Stimulated activated CD8-positive, alpha-beta memory T cell treated with anti-CD3 and anti-CD28 coated beads, Interleukin-7, amount 100 ng/mL, for 48 hours (primary cell): ENCODE measurements at places on chromosomes 11 and 22.

DNA sequence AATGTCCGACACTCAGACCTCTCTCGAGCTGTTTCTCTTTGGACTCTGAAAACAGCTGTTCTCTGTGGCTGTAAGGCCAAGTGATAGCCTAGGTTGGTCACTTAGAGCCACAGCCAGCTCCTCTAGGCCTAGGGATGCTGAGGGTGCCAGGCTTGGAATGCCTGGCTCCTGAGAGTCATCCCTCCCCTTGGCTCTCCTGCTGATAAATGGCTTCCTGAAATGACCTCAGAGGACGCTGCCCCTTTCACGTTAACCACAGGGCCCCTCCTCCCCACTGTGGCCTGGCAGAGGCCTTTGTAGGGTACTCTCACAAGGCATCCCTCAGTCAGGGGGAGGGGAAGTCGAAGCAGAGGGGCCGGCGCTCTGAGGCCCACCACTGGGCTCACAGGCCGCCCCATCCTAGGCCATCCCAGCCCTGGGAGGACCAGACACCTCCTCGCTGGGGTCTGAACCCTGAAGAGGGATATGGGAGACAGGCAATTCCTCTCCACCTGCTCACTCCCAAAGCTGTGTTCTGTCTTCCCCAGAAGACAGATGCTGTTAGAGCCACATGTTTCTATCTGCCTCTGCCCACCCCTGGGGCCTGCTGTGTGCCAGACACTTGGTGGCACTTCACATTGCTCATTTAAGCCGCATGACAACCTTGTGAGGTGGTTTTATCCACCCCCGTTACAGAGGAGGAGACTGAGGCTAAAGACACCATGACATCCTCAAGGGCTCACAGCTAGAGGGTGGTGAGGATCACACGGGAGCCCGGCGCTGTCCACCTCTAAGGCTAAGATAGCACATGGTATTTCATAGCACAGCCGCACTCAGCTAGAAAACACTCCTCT lies 50.9 kb downstream of the ARFGAP3 start:
- DNase-seq: no peak

DNA sequence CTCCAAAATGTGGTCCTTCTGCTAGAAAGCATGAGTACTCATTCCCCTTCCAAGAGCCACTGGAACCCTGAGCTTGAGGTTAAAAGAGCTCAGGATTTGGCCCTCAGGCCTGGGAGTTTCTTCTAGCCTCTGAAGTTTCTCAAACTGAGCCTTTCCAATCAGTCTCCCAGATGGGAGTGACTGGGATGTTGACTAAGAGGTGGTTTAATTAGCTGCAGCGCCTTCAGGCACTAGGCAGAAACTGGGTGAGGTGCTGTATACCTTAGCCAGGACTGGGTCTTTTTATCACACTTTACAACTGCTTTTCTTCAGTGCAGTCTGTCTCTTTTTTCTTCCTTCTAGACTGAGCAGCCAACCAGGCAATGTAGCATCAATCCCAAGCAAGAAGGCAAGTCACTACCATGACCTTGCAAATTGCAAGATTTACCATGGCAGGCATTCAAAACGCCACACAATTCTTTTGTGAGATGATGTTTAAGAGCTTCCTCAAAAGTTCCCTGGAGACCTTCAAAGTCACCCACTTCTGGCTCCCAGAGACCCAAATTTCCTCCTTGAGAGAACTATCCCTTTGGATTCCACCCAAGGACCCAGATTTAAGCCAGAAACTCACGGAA lies 93.0 kb downstream of the SLC1A2 start:
- DNase-seq: no peak

- DNase-seq: no peak
Measured at GRCh38 chr11:85854212-85854556, 999 bp upstream of the CCDC83 start.

GRCh38 chr11:84316866-84317555 lies 1030.8 kb upstream of the CCDC90B start:
- no peak for DNase-seq

DNA sequence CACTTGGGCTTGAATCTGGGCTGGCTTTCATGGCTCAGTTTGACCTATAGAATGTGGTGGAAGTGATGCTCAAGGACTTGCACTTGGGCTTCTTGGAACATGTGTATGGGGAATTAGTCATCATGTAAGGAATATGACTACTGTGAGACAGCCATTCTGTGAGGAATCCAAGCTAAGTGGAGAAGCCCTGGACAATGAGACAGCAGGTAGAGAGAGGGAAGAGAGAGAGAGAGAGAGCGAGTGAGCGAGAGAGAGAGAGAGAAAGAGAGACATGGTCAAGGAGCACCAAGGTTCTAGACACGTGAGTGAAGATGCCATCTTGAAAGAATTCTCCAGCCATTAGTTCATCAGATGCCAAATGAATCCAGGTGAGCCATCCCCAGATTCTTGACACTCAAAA lies 261.6 kb upstream of the SORL1-AS1 start:
- no peak for DNase-seq

- DNase-seq: no peak
Measured at GRCh38 chr11:33438301-33438700, 181.1 kb downstream of the HIPK3 start.
